ENCODE measurements at places on chromosomes 1 and 21.

DNA sequence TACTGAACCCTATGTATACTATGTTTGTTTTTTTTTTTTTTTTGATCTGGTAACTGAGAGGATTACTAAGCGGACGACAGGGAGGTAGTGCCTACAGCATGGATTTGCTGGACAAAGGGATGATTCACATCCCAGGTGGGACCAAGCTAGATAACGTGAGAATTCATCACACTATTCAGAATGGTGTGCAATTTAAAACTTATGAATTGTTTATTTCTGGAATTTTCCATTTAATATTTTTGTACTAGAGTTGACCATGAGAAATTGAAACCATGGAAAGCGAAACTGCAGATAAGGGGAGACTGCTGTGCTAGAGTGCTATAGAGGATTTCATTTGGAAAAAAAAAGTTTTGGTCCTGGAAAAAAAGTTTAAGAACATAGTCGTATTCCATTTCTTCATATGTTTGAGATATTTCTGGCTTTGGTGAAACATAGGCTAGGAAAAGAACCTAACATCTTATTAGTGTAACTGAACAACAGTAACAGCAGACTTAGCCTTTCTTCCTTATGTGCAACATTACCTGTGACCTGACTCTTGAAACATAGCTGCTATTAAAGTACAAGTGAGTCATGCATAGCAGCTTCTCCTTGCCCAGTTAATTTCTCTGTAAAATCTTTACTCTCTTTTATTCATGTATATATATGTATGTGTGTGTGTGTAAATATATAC is 202.5 kb downstream of the FGGY start:
- no peak for DNase-seq

DNA sequence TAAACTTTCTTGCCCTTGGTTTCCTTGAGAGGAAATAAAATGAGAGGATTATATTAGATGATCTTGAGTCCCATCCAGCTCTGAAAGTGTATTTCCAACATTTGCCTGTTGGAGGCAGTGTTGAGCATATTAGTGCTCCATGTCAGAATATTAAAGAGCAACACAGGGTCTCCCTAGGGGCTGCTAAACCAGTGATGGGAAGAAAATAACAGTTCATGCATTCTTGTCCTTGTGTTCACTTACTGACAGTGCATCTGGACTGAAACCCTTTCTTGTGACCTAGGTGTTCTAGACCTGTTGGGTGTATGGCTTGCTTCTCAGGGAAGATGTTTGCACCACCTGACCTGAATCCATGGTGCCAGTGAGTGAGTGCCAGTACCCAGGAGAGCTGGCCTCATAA is 124.7 kb upstream of the KIAA0040 start:
- DNase-seq, result no peak

GRCh38 chr1:227343727-227344551 is 25.6 kb upstream of the CDC42BPA start:
- DNase-seq, result peak; percentile 63

DNA sequence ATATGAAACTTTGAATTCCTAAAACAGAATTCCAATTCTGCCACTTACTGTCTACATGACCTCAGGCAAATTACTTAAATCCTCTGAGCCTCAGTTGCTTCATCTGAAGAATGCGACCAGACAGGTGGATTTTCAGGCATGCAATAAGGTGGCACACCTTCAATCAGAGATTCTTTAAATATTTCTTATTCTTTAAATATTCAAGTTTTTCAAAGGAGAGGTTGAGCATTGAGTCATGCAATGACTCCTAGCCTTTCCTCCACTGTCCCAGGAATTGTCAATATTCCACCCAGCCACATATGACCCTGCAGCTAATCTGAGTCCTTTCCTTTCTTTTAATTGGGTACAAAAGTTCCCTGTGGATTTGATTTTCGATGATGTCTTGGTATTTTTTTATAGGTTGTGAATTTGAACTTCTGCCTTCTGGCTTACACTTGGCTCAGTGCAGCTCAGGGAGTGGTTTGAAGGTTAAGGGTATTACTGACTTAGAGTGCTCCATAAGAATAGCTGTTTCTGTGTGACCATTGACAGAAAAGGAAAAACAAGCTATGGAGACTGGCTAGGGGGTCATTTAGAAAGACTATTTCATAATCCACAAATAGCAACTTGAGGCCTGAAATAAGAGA is 52.2 kb upstream of the PRDX6 start:
- DNase-seq, result no peak

GRCh38 chr1:107358619-107359327 is 217.9 kb downstream of the NTNG1 start:
- no peak for DNase-seq

- DNase-seq, result no peak
These were observed 6.3 kb downstream of the CD2 start for GRCh38 chr1:116760487-116760886.

DNA sequence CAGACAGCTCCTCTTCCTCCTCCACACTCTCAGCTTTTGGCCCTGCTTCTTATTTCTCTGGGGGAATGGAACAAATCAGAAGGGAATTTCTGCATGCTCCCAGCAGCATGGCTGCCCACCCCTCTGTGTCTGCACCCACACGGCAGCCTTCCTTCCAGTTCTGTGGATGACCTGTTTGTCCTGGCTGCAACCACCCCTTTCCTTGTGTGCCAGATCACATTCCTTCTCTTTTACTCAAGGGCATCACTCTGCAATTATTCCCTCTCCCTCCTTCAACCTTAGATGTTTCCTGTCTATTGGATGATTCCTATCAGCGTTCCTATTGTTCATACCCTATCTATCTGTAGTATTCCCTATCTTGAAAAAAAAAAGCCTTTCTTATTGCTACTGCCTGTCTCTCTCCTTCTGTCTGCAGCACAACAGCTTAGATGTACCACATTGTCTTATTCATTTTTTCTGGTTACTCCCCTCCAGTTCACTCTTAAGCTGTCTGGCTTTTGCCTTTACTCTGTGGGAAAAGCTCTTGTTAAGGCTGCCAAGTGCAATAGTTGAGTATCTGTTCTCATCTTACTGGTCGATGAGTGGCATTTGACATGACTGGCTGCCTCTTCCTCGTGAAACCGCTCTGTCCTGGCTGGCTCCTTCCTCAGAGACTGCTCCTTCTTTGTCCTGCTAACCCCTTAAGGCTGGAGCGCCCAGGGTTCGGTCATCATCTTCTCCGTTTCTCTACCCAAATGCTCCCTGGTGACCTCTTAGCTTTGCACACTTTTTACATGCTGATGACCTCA is 351.1 kb downstream of the CAMTA1 start:
- no peak for DNase-seq

DNA sequence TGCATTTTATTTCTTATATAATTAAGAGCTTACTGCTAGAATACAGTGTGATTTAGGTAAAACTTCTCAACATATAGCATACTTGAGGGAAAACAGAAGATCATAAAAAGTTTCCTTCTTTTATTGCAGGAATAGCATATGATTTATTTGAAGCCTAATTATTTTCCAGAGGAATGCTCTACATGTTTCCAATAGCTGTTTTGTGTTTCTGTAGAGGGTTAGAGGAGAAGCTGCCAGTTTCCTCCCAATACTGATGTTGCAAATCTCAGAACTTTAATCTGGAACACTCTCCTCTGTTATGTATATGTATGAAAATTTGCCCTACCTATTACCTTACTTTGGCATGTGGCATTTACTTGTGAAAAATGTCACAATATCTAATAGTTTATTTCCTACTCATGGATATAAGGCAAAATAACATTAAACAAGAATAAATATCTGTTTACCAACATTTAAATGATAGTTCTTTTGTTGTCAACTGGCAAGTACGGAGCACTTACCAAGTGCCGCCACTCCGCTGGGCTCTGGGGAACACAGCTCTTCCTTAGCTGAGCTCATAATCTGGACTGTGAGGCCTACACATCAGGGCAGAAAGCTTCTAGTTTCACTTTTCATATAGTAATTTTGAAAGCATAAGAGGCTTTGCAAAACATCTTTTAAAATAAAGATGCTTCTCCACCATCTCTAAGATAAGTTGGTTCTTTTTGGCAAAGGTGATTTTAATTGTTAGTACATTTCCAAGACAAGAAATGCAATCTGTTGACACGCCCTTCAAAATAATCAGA is 239.8 kb upstream of the C1orf105 start:
- no peak for DNase-seq

DNA sequence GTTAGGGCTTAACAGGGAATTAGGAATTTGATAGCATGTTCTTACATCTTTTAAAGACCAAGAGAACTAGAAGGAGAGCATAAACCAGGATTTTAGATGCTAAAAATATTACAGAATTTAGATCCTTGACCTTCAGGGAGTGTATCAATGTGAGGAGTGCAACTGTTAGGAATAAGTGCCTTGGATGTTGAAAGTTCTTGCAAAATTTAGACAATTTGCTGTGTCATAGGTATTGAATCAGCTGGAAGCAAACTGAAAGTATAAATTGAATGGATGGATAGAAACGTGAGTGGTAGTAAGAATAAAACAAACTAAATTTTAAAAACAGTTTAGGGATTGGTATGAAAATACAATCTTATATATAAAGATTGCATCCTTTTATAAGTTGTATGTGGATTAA is 27.7 kb downstream of the PPP1R12B start:
- peak; percentile 8 for DNase-seq

Measured in hepatic stellate cell (primary cell).